Spleen (tissue), 13 donors: ENCODE measurements at places on chromosomes 2 and 18.

GRCh38 chr2:109290887-109291643, 162.1 kb downstream of the SH3RF3 start:
- peak; percentile 66 for DNase-seq

- no peak for DNase-seq
These were observed 277.3 kb downstream of the PTPRM start for GRCh38 chr18:7844418-7844817.

DNA sequence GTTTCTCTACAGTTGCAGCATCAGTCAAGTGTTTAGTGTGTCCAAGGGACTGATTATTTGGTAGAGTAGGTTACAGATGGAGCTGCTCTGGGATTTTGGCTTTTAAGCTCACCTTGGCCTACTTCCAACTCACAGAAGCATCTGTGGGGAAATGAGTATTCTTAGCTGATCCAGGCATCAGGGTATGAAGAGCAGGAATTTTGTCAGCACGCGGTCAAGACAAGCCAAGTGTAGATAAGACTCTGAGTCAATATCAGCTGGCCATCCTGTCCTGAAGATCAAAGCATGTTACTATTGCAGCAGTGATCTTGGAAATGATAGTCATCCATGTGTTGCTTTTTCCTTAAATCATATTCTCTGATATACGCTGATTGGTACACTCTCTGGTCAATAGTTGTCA, 24.4 kb downstream of the SERPINB4 start:
- DNase-seq = no peak

GRCh38 chr2:168666339-168666738, 136.1 kb upstream of the NOSTRIN start:
- DNase-seq = no peak

GRCh38 chr2:16331772-16332171, 333.9 kb downstream of the CYRIA start:
- no peak for DNase-seq

GRCh38 chr2:60489289-60489688, 64.2 kb downstream of the BCL11A start:
- DNase-seq = no peak

DNA sequence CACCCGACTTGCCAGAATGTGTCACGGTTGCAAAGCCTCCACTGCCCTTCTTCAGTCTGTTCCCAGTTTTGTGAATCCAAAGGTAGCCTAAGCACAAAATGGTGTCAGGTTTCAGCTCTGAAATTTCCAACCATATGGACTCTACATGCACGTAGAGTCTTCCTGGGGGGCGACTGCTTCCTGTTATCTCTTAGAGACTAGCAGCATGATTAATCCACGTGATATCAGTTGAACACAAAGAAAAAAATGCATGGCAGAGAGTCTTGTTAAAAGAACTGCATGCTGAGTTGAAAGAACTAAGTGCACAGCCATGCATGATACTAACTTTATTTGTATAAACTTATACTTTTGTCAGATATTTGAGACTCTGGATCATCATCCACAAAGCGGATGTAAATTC, 404.4 kb downstream of the SOCS6 start:
- no peak for DNase-seq

GRCh38 chr2:1825046-1825445, 80.7 kb upstream of the PXDN start:
- no peak for DNase-seq

GRCh38 chr2:18804536-18804935, 215.2 kb upstream of the NT5C1B start:
- DNase-seq = no peak

- DNase-seq = no peak
These were observed 43.9 kb downstream of the ITGA6 start for GRCh38 chr2:172470958-172471922.

DNA sequence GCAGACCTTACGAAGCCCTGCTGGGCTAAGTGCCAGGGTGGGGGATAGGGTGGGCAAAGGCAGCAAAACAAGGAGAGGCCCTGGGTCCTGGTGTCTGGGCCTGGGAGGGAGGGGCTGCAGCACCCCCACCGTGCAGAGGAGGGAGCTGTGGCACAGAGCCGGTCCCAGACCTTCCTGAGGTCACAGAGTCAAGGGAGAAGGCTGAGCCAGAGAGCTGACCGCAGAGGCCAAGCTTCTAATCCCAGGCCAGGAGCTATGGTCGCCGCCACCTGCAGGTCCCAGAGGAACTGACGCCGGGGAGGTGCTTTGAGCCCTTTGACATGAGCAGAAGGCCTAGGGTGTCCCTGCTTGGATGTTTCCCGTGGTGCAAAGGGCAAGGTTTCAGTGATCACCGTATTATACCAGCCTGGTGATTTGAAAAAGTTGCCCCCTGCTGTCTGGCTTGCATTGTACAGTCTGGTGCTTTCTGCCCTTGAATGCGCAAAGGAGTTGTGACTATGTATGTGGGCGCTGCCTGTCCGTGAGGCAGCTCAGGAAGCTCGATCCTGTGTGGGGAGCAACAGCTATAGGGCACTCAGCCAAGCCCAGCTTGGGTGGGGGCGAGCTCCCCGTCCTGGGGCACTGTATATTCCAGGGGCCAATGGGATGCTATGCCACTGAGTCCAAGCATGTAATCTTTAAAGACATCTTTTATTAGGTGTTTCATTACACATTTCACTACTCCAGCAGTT, 44.3 kb downstream of the EDAR start:
- no peak for DNase-seq

- peak; percentile 16 for DNase-seq
These were observed 11.8 kb downstream of the UCN start for GRCh38 chr2:27296481-27296880.

DNA sequence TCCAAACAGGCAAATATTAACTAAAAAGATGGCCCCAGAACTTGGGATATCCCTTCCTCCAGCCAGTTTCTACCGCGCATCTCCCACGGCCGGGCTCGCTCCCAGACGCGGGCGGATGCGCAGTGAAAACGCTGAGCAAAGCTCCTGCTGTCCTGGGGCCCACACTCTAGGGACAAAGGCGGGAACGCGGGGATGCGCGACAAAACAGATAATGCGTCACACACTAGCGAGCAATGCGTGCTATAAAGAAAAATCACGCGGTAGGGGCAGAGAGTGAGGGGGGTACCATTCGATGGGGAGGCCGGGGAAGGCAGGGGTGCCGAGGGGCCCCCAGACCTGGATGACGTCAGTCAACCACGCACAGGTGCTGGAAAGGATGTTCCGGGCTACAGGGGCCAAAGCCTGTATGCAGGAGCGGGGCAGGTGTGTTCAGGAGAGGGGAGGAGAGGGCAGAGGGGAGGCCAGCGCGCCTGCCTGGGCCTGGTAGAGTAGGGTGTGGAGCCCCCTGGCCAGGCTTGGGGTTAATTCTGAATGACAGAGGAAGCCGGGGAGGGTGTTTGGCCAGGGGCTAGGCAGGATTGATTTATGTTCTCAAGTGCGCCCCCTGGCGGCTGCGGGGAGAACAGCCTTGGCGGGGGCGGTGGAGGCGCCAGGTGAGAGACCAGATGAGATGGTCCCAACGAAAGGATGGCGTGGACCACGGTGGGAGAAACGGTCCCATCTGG, 14.9 kb upstream of the ITM2C start:
- DNase-seq = peak; percentile 91

- DNase-seq = no peak
These were observed 9.1 kb upstream of the HOXD4 start for GRCh38 chr2:176142281-176142680.

DNA sequence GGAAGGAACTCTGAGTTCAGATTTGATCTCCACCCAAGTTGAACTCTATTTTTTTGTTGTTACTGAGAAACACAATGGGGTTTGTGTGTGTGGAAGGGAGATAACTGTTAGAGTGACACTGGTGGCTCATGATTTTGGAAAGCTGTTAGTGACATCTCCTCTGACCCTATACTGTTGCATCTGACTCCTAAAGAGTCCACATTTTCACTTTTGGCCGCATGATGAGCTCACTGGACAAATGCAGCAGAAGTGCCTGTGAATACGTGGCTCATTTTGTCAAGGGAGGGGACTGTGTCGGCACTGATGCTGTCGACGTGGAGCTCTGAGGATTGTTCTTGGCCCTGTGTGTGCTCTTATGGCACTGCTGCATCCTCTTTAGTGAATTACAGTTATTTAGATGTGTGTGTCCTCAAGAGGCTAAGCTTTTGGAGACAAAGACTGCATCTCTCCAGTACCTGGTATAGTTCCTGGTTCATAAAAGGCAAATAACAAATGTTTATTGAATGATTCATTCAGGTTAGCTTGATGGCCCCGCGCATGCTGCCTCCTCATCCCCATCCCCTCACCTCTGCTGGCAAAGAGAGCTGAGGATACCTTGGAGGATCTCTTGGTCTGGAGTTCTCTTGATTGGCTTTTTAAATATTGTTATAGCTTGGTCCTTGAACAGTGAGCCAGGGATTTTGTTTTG, 135.4 kb downstream of the PHLPP1 start:
- no peak for DNase-seq

DNA sequence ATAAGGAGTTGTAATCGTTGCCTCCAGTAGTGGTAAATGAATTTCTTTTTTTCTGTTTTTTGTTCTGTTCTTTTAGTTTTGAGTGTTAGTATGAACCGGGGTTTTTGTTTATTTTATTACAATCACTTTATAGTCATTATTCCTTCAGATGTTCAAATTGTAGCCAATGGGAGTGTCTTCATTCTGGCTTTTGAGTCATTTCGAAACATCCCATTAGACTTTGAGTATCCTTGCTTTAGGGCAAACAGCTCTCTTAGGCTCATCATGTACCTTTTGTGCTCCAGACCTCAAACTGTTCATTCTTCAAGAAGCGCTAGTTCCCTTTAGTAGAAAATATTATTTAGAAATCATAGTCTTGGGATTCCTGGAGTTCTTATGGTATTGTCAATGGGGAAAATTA, 54.2 kb upstream of the PAX3 start:
- no peak for DNase-seq

GRCh38 chr2:64711252-64711800, 57.6 kb upstream of the SERTAD2 start:
- DNase-seq = no peak

DNA sequence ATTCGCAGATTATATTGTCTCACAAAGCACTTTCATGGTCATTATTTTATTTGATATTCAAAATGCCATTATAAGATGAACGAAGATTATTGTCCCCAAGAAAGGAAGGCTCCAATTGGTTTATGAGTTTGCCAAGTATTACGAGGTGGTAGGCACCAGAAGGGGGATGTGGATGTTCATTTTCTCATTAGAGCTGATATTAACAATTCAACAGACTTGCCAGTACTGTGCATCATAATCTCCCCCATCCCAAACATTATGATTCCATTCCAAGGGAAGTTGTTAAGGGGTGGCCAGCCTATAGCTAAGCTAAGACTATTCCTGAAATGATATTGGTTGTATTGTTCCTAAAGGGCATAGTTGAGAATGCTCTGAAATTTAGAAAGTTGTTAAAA, 257.7 kb downstream of the PRKCE start:
- no peak for DNase-seq

DNA sequence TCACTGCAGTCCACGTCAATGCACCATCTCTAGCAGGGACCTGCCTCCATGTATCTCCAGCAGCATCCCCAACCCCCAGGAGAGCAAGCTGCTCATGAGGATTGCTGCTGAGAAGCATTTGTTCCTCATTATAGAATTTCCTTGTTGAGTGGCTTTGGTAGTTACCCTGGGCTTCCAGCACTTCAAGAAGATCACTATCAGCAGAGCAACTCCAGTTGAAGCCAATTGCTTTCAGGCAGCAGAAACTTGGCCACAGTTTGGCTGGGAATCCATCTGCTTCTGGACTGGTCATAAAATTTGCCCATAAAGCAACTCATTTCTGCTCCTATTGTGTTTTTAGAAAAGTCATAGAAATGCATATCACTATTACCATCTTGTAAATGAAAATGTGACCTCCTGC, 17.4 kb downstream of the TRPM8 start:
- DNase-seq = no peak

DNA sequence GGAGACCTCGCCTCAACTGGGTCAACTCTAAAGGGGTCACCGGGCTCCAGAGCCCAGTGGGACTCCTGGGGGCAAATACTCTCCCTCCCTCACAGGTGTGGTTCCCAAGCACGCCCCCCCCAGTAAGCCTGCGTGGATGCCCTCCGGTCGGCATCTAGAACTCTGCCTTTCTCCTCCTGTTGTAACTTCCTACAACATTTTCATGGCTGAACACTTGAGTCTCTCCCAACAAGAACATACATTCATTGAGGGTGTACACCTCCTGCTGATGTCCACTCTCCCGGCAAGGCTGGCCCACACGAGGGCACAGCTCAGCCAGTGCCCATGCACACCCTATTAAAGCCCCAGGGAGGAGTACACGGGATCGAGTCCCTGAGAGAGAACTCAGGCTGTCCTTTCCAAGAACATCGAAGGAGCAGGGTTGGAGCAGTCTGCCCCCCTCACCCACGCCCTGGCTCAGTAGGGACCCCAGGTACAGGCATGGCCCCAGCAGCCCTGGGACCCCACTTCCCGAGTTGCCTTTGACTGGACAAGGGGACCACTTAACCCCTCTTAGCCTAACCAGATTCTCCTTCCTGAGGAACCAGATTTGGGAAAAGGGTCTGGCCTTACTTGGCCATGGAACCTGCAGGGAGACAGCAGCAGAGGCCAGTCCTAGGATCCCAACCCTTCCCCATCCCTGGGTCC, 37.4 kb downstream of the FAM178B start:
- no peak for DNase-seq
